ENCODE measurements at places on chromosomes 2 and 18.

DNA sequence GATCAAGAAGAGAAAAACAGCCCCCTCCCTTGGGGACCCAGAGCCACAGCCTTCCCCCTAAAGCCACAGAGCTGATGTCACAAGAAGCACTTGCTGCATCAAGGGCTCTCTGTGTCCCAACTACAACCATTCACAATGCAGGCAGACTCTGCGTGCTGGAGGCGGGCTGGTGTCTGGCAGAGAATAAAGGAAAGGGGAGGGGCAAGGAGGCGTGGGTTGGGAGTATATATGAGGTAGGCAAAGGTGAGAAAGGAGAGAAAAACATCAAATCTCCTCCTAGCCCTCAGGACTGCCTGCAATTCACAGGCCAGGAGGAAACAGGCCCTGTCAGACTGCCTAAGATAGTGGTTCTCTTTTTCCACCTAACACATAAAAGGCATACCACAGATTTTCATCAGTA, 48.8 kb upstream of the IHH start:
- DNase-seq: no peak

- no peak for DNase-seq
Observed at GRCh38 chr18:79818036-79818435, 20.3 kb downstream of the KCNG2 start.

DNA sequence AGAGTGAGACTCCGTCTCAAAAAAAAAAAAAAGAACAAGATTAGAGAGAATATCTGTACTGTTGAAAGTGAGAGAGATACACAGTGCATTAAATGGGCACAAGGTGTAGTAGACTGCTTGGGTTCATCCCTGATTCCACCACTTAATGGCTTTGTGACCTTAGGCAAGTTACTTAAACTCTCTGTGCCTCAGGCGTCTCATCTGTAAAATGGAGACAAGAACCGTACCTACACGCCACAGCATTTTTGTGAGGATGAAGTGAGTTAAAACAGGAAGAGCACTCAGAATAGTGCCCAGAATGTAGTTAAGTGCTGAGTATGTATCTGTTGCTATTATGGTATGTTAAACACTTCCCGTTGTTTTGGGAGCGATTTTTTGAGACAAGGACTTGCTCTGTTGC, 64.3 kb downstream of the MTHFD2 start:
- no peak for DNase-seq

- DNase-seq: no peak
Observed at GRCh38 chr2:3171564-3172264, 205.9 kb downstream of the EIPR1 start.

- DNase-seq: no peak
Observed at GRCh38 chr2:75533135-75533534, 27.6 kb downstream of the EVA1A start.

DNA sequence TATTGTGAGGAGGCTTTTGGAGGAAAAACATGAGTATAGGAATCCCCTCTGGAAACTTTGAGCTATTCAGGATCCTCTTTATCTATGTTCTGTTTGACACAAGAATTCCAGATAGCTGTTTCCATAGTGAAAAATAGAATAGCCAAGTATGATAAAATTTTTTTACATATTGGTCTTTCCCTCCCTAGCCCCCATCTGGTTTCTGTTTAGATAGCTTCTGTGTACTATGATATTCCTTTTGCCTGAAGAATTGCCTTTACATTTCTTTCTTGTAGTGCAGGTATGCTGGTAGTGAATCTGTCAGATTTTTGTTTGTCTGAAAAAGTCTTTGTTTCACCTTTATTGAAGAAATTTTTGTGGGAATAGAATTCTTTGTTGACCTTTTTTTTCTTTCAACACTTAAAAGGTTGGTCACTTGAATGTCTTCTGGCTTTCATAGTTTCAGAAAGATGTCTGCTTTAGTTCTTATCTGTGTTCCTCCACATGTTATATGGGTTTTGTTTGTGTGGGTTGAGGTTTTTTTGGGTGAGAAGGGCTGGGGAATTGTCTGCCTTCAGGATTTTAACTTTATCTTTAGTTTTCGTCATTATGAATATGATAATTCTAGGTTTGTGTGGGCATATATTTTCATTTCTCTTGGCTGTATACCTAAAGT, 29.9 kb upstream of the FBLN7 start:
- DNase-seq: no peak

GRCh38 chr2:95278637-95279225, 4.5 kb downstream of the PROM2 start:
- DNase-seq: no peak

GRCh38 chr2:224970311-224970710, 72.0 kb downstream of the DOCK10 start:
- no peak for DNase-seq

Data from ACHN (cell line).